ENCODE measurements at places on chromosomes 5 and 9. TPM values are rescaled to one million over a fixed set of nuclear protein-coding genes. Genes with fewer than 3 reads are reported as not detected.

- H3K4me1 ChIP-seq: peaks cover 6% of the 10 kb centered on the region
- H3K36me3 ChIP-seq: no peaks in the 10 kb centered on the region
- H3K27me3 ChIP-seq: no peaks in the 10 kb centered on the region
- H3K27ac ChIP-seq: no peak overlapping the region
- H3K4me3 ChIP-seq: no peak overlapping the region
Observed at GRCh38 chr5:116078199-116078598, 6.6 kb upstream of the COMMD10 start.

- H3K36me3 ChIP-seq: peaks cover 5% of the 10 kb centered on the region
- DNase-seq: no peak
- H3K4me3 ChIP-seq: no peak overlapping the region
- H3K4me1 ChIP-seq: no peaks in the 10 kb centered on the region
Observed at GRCh38 chr9:136213733-136214132, 8.8 kb upstream of the LHX3 start.

DNA sequence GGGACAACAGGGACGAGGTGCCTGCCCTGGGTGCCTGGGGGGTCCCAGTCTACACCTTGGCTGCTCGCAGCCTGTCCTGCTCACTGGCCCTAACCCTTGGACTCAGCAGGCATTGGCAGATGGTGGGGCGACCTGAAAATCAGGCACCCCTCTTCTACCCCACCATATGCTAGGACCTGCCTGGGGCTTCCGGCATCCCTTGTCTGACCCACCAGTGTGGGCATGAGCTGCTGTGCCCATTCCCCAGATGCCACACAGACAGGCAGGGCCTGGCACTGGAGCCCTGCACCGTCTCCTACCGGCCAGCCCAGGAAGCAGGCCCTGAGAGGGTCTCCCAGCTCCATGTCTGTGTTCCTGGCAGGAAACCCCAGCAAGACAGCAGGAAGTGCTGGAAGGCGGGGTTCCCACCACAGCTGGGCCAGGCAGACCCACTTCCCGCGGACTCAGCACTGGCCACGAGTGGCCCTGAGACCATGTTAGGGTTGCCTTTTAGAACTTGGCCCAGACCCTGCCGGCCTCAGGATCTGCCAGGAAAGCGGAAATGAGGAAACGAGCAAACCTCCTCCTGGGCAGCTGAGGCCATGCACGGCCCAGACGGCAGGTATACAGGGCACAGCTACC is 3.1 kb downstream of the NINJ1 start:
- H3K27me3 ChIP-seq: no peaks in the 10 kb centered on the region
- H3K4me3 ChIP-seq: no peak overlapping the region
- H3K36me3 ChIP-seq: peaks cover 20% of the 10 kb centered on the region
- DNase-seq: no peak
- peaks cover 8% of the 10 kb centered on the region for H3K4me1 ChIP-seq

GRCh38 chr9:96177005-96177718 is 124.8 kb downstream of the HSD17B3 start:
- peaks cover 26% of the 10 kb centered on the region for H3K27me3 ChIP-seq
- no peak overlapping the region for H3K27ac ChIP-seq
- no peak for DNase-seq
- H3K36me3 ChIP-seq: peaks cover 5% of the 10 kb centered on the region
- no peak overlapping the region for H3K4me3 ChIP-seq

FBP2 gene
- total RNA-seq: not detected

- no peak overlapping the region for H3K27ac ChIP-seq
- H3K27me3 ChIP-seq: no peaks in the 10 kb centered on the region
- H3K4me3 ChIP-seq: no peak overlapping the region
- H3K4me1 ChIP-seq: no peaks in the 10 kb centered on the region
Observed at GRCh38 chr9:10946676-10947410, 334.0 kb upstream of the PTPRD start.

COL27A1 gene
- 20.1 TPM for total RNA-seq

GRCh38 chr5:41122459-41122858 is 51.3 kb upstream of the MROH2B start:
- no peak overlapping the region for H3K27ac ChIP-seq
- no peaks in the 10 kb centered on the region for H3K36me3 ChIP-seq
- no peaks in the 10 kb centered on the region for H3K27me3 ChIP-seq
- H3K4me3 ChIP-seq: no peak overlapping the region
- DNase-seq: no peak
- H3K4me1 ChIP-seq: no peaks in the 10 kb centered on the region

- no peaks in the 10 kb centered on the region for H3K4me1 ChIP-seq
- H3K4me3 ChIP-seq: no peak overlapping the region
- H3K27ac ChIP-seq: no peak overlapping the region
- H3K27me3 ChIP-seq: peaks cover 14% of the 10 kb centered on the region
Observed at GRCh38 chr5:169121630-169122420, 179.1 kb downstream of the SLIT3 start.

CFAP77 gene
- total RNA-seq: not detected

DNA sequence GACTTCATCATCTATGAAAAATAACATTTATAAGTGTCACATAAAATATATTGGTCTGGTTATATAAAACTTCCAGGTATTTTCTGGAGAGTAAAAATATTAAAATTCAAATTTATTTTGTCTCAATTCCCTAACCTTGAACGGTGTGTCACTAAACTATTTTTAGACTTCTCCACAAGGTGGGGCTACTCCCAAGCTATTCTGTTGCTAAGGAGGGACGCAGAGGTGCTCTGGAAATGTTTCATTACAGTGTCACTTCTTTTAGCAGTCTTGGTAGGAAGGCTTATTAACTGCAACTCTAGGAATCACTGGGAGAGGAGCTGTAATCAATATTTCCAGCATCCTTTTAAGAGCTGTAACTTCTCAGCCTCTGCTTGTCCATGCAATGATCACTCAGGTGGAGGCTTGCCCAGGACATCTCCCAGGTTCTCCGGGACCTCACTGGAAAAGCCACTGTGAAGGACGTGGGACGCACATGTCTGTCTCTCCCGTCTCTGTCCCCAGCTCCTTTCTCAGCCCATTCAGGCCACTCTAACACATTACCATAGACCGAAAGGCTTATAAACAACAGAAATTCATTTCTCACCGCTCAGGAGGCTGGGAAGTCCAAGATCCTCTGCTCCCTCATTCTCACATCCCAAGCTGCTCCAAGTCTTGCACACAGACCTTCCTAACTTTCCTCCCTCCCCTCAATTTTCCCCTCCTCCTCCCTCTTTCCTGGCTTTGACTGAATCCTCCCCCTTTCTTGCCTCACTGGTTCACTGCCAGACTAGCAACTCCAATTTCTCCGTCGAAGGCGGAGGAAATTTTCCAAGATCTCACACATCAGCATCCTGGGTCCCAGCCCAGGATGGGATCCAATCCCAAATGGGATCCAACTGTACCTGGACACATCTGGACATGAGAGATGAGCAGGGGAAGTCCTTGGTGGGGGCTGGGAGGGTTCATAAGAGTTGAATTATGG is 32.7 kb upstream of the DNAH5 start:
- no peak overlapping the region for H3K27ac ChIP-seq
- no peaks in the 10 kb centered on the region for H3K27me3 ChIP-seq
- H3K36me3 ChIP-seq: no peaks in the 10 kb centered on the region

DNA sequence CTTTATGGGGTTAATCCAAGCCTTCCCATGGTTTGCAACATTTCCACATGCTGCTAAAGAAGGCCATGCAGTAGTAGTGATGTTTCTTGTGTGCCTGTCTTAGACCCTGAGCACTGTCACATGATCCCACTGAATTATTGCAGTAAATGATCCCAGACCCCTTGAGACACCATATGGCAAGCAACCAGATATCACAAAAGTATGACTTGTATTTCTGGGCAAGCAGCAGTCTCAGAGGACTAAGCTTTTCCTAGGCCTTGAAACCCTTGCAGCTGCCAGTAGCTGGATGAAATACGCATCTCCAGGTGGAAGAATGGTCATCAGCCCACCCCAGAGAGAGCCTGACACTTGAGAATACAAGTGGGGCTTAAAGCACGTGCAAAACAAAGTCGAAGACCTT is 41.8 kb downstream of the CDO1 start:
- no peak overlapping the region for H3K27ac ChIP-seq
- no peak for DNase-seq
- no peak overlapping the region for H3K4me3 ChIP-seq
- no peaks in the 10 kb centered on the region for H3K36me3 ChIP-seq
- no peaks in the 10 kb centered on the region for H3K4me1 ChIP-seq

DNA sequence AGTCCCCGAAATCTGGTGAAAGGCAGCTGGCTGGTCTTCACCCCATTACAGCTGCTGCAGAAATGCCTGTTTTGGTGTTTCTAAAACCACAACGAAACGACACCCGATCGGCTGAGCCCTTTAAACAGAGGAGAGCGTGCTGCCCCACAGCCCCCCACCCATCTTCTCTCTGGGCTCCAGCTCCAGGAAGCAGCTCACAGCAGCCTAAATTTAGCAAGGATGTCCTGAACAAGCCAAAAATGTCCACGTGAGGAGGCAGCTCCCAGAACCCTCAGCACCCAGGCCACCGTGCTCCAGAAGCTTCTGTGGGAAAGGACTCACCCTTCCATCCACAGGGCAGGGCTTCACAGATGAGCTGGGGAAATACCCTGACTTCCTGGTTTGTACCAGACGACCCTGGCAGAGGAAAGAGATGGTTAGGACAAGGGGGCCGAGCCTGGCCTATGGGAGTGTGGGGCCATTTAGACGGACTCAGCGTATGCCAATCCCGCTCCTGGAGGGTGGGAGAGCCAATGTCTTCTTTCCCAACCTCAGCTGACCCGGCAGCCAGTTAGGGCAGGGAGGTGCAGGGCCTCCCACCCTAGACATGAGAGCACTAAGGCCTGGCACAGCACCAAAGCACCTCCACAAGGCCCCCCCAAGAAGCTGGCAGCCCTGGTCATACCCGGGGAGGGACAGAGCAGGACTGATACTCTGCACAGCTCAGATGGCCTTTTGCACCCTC is 39.1 kb upstream of the SARDH start:
- no peaks in the 10 kb centered on the region for H3K27me3 ChIP-seq
- H3K36me3 ChIP-seq: no peaks in the 10 kb centered on the region
- no peak for DNase-seq
- H3K4me1 ChIP-seq: no peaks in the 10 kb centered on the region

TICAM2 gene
- 1.2 TPM for total RNA-seq

DNA sequence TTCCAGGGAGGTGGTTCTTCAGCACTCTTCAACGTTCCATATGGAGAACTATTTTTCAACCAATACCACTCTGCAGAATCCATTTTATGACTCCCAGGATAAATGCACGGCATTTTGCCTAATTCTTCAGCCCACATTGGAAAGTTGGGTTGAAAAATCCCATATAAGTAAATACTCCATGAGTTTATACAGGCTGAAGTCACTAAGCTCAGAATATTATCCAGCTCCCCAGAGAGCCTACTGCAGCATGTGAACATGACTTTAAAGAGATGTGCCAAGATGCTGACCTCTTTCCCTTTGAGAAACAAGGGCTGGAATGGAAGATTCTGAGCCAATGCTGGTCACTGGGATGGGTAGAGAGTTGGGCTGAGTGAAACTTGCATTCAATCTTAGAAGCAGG is 111.9 kb upstream of the SLIT3 start:
- H3K4me3 ChIP-seq: no peak overlapping the region
- H3K27me3 ChIP-seq: no peaks in the 10 kb centered on the region
- H3K36me3 ChIP-seq: no peaks in the 10 kb centered on the region
- no peaks in the 10 kb centered on the region for H3K4me1 ChIP-seq

- peaks cover 35% of the 10 kb centered on the region for H3K36me3 ChIP-seq
- no peak overlapping the region for H3K4me3 ChIP-seq
- H3K27ac ChIP-seq: no peak overlapping the region
- no peak for DNase-seq
- H3K4me1 ChIP-seq: peaks cover 35% of the 10 kb centered on the region
Observed at GRCh38 chr5:138869763-138870500, 5.2 kb downstream of the LRRTM2 start.

- no peak for DNase-seq
- peaks cover 43% of the 10 kb centered on the region for H3K27me3 ChIP-seq
- H3K4me3 ChIP-seq: no peak overlapping the region
Observed at GRCh38 chr5:10827571-10827970, 66.5 kb upstream of the DAP start.

DNA sequence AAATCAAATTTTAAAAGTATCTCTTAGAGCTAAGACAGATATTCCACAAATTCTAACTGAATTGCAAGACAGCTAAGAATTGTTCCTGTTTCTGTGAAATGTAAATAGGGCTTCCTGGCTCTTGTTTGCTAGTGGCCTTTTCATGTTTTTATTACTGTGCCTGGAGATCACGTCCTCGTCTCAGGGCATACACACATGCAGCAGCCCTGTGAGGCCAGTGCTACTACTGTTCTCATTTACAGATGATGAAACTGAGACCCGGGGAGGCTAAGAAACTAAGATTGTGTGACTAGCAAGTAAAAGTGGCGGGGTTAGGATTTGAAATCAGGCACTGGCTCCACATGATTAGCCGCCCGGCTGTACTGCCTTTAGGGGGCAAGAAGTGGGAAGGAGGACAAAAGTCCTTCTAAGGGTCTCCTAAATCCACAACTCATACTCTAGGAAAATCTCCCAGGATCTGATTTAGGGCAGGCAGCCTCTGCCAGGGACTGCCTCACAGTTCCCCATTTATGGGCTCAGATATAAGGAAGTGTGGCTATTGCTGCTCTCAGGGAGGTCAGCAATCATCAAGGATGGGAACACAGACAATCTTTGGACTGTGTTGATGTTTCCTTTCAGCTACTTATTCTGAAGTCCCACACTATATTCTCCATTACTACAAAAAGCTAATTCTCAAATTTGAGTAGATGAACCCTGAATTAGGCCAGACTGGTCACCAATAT is 7.9 kb downstream of the PRUNE2 start:
- no peak for DNase-seq
- H3K4me3 ChIP-seq: no peak overlapping the region
- H3K27me3 ChIP-seq: peaks cover 62% of the 10 kb centered on the region
- H3K27ac ChIP-seq: no peak overlapping the region
- H3K4me1 ChIP-seq: no peaks in the 10 kb centered on the region
